ENCODE measurements at places on chromosomes 7 and 10.

- DNase-seq: no peak
Measured at GRCh38 chr7:117274951-117275350, 47.9 kb downstream of the WNT2 start.

DNA sequence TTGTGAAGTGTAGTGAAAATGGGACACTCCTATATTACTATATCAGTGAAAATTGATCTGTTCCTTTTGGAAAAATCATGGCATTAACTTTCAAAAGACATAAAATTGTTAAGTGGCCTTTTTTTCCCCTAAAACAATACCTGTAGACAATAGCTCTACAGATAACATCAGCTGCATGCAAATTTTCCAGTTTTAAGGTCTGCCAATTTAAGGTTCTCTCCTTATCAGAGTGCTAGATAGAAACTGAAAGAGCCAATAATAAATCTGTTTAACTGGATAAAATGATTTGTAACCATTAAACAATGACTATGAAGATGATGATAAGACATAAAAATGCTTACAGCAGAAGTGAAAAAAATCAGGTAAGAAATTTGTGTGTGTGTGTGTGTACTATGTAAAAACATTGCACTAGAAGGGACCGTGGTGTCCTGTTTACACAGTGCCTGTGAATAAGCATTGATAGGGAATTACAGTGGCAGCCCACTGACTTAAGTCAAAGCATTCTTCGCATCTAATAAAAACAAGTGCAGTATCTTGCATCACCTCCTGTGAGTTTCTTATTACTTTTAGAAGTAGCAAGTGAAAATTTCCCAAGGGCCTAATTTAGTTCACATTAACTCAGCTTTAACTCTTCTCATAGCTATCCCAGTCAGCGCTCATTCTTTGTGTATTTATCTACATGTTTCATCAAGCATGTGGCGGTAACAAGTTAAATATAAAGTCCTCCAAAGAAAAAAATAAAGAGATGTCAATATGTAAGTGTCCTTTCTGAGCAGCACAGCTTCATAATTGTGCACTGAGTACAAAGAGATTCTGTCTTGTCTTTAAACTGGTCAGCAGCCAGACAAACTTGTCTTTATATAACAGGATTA, 261.9 kb downstream of the ARL4A start:
- no peak for DNase-seq

GRCh38 chr10:69456880-69457693, 5.8 kb downstream of the TSPAN15 start:
- no peak for DNase-seq

DNA sequence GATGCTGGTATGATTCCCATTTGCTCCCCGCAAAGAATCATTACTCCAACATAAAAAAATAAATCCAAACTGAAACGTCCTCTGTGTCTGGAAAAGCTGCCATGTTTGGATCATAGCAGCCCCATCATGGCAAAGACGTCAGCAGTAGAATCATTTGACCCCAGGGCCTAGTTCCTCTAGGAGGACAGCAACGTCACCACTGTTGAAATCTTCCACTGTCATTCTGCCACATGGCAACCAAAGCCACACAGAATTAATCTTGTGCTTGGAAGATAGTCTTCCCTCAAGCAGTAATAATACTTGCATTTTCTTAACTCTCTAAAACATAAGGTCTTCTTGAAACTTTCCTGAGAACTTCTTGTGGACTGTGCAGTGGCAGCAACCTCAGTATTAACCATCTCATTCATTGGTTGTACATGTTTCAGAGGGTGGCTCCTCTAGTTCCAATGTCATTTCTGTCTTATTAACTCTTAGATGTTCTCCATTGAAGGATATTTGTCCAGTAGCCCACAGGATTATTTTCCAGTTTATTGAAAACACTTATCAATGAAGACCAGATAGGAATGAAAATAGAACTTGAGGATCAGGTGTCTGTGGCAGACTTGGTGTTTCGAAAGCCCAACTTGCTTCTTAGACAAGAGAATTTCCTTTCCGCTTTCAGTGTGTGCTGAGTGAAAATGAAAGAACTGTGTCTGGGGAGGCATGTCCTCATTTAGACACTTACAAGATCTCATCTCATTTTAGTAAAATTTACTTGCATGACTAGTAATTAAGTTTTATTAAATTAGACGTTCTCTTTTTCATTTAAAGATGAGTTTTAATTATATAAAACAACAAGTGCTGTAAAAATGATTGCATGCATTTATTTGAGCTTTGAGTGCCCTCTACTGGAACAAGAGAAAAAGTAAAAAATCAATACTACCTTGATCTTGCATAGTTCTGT, 28.9 kb upstream of the INHBA start:
- DNase-seq: no peak

DNA sequence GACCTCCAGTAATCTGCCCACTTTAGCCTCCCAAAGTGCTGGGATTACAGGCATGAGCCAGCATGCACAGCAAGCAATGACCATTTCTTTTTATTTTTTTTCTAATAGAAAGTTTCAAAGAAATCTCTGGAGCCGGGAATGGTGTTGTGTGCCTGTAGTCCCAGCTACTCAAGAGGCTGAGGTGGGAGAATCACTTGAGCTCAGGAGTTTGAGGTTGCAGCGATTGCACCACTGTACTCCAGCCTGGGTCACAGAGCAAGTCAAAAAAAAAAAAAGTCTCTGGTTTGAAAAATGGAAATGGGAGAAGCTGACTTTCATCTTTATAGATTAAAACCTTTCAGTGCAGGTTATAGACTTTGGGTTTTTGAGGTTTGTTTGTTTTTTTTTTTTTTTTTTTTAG, 44.8 kb upstream of the KMT2E start:
- no peak for DNase-seq

DNA sequence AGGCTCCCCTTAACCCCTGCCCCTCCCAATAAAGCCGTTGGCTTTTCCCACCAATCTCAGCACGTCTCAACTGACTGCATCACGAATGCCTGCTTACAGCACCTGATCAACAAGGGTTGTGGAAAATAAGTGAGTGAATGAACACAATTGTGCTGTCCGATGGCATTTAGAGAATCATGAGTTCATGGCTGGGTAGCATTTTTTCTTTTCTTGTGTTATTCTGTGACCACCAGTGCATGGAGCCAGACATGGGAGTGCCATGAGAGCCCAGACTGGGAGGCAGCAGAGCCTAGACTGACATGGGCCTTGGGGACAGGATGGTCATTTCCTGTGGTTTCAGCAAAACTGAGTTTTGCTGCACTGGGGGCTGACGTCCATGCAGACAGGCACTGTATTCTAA, 254.1 kb upstream of the IGFBP3 start:
- DNase-seq: no peak

- no peak for DNase-seq
Measured at GRCh38 chr10:53664282-53665019, 891.9 kb upstream of the MBL2 start.

DNA sequence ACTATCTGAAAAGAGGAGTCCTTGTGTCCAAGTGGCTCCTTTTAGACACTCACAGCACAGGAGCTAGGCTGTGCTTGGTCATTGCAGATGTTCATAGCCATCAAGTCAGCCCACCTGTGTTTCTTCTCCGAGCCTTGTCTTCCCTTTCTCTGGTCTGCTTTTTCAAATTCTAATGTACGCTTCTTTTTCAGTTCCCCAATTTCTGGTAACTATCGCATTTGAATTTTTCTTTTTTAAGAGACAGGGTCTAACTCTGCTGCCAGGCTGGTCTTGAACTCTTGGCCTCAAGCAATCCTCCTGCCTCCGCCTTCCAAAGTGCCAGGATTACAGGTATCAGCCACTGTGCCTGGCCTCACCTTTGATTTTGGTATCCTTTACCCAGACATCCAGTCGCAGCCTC, 18.9 kb downstream of the APBB1IP start:
- no peak for DNase-seq

DNA sequence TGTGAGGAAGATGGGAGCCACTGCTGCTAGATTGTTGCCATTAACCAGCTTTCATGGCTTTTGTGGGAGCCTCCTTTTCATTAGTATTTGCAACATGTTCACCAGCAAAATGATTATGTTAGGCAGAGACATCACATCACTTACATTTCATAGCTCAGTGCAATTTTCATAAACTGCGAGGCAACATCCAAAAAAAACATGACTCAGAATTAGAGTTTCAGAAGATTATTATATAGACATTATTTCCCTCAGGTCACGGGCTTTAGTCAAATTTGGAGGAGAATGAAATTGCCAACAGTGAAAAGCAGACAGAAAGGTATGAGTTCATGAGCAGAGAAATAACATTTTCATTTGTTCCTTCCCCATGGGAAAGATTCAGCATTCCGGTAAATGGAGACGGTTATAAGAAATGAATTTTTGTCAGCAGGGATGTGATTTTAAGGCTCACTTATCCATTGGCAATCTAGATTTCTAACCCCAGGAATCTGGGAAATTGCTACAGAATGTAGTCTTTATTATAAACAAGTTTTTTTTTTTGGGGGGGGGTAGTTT, 573.2 kb downstream of the AUTS2 start:
- DNase-seq: no peak

DNA sequence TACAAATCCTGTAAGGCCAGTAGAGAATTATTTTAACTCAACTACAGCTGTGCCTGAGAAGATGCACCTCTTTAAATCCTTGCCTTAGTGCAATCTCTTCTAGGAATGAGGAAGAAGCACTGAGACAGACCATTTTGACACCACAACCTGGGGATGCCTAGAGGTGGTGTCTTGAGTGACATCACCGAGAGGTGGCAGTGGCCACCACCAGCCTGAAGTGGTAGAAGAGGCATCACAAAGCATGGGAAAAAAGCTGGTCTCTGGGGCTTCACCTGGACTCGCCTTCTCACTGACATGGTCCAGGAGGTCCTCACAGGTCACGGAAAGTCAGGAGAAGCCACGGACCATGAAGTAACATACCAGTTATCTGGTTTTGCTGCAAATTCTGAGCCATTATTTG, 99.2 kb upstream of the PDLIM1 start:
- no peak for DNase-seq

DNA sequence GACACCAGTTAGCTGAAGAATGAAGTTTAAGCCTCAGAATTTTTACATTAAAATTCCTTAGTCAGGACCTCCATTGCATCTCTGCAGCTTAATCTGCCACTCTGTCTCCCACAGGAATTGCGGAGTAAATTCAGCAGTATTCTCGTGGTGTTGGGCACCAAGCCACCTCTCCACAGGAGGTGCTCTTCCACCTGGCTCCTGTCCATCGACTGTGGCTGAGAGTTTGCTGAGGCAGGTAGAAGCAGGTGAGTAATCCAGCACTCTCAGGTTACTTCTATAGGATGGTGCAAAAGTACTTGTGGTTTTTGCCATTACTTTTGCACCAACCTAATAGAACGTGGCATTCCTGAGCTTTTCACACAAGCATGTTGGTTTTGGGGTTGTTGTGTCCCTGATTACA, 134.1 kb downstream of the GFRA1 start:
- no peak for DNase-seq

GRCh38 chr7:71982851-71983250, 429.3 kb downstream of the CALN1 start:
- DNase-seq: peak; percentile 83

- no peak for DNase-seq
Measured at GRCh38 chr10:15814565-15814964, 45.7 kb downstream of the MINDY3 start.

GRCh38 chr10:71831646-71832552, 19.2 kb downstream of the PSAP start:
- DNase-seq: no peak

DNA sequence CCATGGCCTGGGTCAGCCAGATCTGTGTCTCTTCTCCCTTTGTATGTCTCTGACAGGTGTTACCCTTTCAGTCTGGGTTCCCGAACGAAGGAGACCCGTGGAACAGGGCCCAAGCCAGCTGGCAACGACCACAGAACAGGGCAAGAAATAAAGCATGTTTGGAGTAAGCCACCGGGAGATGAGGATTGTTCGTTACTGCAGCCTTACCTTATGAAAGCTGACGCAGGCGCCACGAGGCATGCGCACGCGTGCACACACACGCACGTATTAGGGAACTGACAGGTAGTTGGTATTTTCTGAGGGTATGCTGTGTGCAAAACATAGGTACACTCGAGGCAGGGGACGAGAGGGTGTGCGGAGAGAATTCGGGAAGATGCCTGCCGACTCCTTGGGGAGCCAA, 46.4 kb upstream of the ENO4 start:
- no peak for DNase-seq
